ENCODE measurements at places on chromosomes 3 and 15.

DNA sequence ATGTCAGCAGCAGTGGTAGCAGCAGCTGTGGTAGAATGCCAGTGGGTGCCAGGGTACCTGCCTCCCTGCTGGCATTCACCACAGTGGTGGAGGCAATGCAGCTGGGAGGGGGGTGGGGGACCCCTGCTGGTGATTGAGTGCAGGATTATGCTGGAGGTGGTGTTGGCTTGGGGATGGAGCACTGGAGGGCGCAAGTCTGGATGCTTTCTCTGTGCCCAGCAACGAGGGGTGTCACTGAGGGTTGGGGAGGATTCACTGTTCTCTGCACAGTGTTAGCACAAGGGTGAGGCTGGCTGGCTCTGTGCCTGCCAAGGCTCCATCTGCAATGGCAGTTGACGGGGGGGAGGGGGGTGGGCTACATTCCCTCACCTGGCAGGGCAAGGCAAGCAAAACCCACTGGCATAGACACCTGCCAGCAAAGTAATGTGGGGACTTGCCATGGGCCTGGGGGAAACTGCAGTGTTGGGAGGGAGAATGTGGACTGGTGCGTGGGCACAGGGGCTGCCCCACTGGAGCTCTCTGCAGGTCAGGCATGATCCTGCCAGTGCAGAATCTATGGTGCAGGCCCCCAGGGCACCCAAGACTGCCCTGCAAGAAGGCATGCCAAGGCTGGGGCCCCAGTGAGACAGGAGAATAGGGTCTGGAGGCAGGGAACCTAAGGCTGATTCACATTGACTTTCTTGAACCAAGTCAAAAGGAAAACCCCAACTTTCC is 64.3 kb downstream of the MINDY4B start:
- no peak for DNase-seq

DNA sequence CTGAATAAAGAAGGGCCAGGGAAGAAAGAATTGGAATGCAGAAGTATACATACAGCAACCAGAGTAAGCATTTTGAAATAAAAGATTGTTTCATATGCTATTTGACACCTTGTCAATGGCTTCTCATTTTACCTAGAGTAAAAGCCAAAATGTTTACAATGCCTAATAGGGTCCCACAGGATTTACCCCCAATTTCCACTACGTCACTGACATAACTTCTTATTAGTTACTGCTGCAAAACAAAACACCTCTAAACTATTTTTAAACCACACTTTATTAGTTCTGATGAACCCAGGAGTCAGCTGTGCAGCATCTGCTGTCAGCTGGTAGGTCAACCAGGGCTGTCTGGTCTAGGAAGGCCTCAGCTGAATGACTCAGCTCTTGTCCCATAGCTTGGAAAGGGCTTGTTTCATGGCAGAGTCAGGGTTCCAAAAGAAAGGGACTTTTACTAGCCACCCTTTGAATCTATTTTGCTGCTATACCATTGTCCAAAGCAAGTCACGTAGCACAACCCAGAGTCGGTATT is 945.1 kb downstream of the EPHA3 start:
- no peak for DNase-seq

GRCh38 chr3:53503195-53503594 is 8.8 kb downstream of the CACNA1D start:
- no peak for DNase-seq

DNA sequence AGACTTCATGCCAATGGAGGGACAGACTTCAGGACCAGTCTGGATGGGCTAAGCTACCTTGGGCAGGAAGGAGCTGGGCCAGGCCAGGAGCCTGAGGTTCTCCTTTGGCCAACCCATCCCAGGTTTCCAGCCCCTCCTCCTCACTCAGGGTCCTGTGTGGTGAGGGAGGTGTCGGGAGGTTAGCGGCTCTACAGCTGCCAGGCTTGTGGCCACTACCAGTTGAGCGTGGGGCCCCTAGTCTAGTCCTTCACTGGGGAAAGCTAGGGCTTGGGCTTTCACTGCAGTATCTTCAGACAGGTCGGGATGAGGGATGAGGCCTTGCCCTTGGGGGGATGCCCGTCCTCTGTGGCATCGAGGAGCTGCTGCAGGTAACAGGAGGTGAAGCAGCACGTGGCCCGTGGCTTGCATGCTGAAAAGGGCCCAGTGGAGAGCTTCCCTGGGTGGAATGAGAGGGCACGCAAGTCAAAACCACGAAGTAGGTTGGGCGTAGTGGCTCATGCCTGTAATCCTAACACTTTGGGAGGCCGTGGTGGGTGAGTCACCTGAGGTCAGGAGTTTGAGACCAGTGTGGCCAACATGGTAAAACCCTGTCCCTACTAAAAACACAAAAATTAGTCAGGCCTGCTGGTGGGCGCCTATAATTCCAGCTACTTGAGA is 8.5 kb upstream of the FANCD2 start:
- DNase-seq = no peak

DNA sequence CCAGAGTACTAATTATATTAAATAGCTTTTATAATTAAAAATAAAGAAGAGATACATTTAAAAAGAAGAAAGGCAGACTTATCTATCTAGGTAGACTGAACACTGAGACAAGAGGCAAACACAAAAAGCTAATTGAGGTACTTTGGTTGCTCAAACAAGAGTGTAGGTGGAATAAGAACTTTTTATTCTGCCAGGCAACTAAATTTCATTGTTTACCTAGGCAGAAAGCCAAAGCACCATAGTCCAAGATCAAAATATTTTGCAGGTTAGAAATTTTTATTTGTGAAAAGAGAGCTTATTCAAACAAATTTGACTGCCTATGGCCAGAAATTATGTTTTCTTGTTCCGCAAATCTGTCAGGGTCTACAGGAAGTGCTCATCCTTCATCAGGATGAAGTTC is 499.6 kb upstream of the GBE1 start:
- no peak for DNase-seq

GRCh38 chr15:49083401-49084284 is 37.4 kb upstream of the SECISBP2L start:
- DNase-seq = no peak

DNA sequence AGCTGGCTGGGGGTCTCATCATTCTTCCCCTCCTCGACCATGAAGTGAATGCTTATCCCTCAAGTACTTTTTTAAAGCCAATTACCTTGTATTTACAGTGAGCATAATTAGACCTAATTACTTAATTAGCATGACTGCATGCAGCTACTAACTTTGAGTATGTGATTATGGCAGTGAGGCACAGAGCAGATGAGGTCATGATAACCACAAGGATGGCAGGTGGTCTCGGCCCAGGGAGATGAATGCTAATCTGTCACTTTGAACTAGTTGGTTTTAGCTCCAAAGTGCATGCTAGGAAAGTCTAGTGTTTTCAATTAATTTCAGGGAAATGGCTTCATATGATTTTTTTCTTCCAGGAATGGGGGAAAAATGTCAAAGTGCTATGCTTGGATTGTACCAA is 233.8 kb downstream of the NTRK3 start:
- DNase-seq = no peak

- DNase-seq = no peak
Observed at GRCh38 chr3:100029052-100029451, 85.2 kb downstream of the FILIP1L start.

DNA sequence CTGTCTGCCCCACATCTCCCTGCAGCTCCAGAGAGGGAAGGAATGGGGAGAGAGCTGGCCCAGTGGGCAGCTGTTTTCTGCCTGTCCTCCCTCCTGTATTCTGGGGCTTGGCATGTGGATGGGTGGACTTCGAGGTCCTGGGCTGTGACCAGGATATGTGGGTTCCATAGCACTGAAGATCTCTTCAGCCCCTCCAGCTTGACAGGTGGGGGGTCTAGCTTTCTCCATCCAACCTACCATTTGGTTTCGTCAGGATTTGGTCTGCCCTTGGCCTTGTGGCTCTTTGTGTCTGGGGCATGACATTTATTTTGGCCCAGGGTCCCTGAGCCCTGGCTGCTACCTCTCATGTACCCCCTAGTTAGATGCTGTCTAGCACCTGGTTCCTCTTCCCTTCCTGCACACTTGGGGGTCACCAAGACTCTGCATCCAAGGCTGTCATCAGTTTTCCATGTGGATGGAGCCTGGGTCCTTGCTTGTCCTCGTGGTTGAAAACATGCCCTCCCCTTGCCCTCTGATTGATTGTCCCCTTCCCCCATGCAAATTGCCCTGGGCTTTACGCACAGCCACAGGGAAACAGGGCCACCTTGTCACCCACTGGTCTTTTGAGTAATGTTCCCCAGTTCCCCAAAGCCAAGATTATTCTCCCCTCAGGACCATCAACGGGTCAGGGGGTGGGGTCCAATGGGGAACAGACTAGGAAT is 3.2 kb downstream of the EPHB3 start:
- DNase-seq = no peak

- DNase-seq = no peak
Observed at GRCh38 chr3:194518652-194519051, 31.9 kb upstream of the ATP13A3 start.

DNA sequence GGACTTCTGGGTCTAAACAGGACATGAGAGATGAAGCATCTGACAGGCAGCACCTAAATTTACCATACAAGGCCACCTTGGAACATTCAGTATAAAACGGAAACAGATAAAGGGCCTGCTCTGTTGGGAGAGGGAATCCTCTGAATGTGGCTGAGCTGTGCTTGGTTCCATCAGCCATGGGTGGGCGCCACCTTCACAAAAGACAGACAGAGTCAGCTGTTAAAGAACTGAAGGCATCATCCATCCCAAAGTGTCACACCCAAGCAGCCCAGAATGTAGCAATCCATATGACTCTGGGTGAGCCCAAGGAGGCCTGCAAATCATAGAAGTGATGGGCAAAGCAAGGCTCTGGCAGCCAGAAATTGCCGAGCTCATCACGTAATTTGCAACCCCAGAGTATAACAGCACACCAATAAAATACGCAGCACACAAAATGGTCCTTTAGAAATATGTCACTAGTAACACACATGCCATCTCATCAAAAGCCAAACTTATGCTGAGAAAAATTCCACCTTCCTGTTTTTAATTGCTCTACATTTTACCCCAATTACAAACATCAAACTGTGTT is 24.8 kb upstream of the RBP1 start:
- DNase-seq = no peak

GRCh38 chr3:38360345-38360744 is 13.8 kb downstream of the XYLB start:
- DNase-seq = no peak

DNA sequence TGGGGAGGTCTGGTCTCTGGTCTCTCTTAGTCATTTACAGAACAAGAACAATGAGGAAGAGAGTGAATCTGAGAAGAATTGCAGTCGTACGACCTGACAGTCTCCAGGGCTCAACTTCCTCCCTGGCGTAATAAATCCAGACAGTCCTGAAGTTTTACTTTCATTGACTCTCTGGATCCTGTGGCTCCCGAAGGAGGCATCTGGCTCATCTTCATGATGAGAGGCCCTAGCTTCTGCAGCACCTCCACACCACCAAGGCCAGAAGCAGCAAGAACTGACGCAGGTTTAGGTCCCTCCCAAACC is 11.8 kb upstream of the CYFIP1 start:
- no peak for DNase-seq

DNA sequence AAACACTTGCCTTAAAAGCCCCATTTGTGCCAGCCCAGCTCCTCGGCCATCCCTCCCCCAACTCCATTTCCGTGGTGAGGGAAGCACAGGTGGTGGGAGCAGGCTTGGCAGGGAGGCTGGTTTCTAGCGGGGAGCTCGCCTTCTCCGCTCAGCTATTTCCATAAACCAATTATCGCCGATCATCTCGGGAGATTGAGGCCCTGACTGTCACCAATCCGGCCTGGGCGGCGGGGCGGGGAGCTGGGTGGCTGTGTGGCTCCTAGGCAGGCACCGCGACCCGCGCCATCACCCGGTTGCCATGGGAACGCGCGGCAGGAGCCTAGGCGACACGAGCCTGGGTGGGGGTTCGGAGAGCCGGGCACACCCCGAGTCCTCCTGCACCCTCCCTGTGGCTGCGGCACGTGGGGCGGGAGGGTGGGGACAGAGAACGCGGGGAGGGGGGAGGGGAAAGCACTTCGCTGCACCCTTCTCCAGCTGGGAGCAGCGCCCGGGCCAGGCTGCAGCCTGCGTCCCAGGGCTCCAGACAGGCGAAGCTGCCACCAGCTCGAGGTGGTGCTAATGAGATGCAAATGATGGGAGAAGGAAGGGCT is 9.3 kb downstream of the CCDC33 start:
- DNase-seq = no peak

- no peak for DNase-seq
Observed at GRCh38 chr15:88616240-88616639, 4.9 kb upstream of the AEN start.

- DNase-seq = no peak
Observed at GRCh38 chr3:60263191-60263590, 988.1 kb downstream of the FHIT start.

DNA sequence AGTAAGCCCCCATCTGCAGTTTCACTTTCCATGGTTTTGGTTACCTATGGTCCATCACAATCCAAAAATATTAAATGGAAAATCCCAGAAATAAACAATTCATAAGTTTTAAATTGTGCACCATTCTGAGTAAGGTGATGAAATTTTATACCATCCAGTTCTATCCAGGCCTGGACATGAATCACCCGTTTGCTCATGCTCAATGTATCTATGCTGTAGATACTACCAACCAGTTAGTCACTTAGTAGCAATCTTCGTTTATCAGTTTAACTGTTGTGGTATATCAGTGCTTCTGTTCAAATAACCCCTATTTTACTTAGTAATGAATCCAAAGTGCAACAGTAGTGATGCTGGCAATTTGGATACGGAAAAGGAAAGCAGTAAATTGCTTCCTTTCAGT is 381.9 kb upstream of the AGTR1 start:
- no peak for DNase-seq

- no peak for DNase-seq
Observed at GRCh38 chr3:72847282-72847681, 963 bp downstream of the SHQ1 start.

DNA sequence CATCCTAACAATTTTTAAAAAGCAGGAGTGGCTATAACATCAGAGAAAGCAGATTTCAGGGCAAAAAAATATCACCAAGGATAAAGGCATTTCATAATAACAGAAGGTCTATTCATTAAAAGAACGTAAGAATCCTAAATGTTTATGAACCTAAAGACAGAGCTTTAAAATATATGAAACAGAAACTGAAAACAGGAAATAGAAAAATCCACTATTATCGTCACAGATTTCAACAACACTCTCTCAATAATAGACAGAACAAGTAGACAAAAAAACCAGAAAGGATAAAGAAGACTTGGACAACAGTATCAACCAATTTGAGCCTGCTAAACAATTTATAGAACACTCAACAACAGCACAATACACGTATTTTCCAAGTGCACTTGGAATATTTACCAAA is 71.4 kb downstream of the FBXL22 start:
- DNase-seq = no peak

DNA sequence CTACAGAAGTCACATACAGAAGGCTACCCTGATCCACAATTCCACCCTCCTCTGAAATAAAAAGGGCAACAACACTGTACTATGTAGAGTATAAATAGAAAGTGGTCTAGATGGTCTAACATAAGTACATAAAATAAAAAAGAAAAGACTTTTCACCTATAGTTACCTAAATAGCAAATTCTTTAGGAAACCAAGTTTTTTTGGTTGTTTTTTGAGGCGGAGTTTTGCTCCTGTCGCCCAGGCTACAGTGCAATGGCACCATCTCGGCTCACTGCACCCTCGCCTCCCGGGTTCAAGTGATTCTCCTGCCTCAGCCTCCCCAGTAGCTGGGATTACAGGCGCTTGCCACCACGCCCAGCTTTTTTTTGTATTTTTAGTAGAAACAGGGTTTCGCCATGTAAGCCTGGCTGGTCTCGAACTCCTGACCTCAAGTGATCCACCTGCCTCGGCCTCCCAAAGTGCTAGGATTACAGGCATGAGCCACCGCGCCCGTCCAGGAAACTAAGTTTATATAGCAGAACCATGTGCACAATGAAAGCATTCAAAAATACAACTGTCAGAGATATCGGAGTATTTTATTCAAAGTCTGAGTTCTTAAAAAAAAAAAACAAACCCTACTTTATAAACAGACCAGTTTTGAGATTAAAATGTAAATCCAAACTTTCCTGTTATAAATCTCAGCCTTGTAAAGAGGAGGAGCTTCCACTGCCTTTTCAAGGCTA is 1.7 kb downstream of the SIN3A start:
- no peak for DNase-seq
